ENCODE measurements at places on chromosomes 16 and 17.
A peak's percentile ranks its signal among the peaks of the same experiment; 100 is the strongest.

GRCh38 chr17:17951524-17951923 is 20.7 kb downstream of the TOM1L2 start:
- DNase-seq = no peak

DNA sequence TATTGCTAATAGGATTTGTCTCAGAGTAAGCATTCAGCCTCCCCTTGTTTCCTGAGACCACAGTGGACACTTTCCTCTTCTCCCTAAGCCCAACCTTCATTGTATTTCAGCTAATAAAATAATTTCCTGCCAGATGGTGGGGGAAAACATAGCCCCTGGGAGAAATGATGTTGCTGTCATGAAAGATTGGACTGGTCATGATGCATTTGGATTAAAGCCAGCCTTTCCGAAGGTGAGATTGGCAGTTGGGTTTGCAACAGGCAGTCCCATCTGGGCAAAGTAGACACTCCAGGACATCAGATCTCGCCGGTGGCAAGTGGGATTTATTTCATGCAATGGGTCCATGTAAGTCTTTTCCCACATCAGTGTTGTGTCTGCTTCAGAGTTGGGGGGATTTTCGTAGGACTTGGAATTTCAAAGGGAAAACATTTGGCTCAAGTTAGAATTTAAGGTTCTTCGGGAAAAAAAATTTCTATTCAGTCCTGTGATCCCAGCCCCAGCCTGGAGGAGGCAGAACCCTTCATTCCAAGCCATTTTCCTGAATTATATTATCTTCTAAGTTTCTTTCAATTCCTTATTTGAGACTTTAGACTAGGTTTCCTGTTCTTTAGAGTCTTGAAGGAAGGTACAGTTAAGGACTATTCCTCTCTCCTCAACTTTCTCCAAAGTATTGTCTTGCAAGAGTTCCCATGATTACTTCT is 391.7 kb downstream of the XYLT1 start:
- peak; percentile 8 for DNase-seq

- no peak for DNase-seq
These were observed 40.1 kb downstream of the KCNJ16 start for GRCh38 chr17:70115126-70115525.

- DNase-seq = no peak
These were observed 1334.8 kb downstream of the CDH11 start for GRCh38 chr16:63787014-63787413.

DNA sequence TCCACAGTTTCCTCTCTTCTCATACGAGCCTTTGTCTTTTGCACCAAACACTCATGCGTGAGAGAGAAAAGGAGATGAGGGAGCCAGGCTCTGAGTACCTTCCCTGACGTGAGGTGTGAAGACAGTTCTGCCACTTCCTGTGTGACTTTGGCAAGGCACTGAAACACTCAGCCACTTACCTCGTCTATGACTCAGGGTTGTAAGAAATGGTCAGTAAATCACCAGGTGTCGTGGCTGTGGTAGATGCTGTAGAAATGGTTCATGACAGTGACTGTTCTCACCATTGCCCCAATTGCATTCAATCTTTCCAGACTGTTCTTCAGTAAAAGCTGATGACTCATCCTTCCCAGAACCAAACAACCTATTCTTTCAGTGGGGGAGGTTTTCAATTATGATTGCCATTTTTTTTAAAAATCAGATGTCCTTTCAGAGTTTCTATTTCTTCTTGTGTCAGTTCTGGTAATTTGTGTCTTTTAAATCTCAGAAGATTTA is 49.2 kb upstream of the CBFA2T3 start:
- DNase-seq = no peak

- DNase-seq = no peak
These were observed 355.0 kb downstream of the GRIN2A start for GRCh38 chr16:9827062-9827752.

GRCh38 chr17:67578142-67578457 is 139.6 kb upstream of the NOL11 start:
- no peak for DNase-seq

DNA sequence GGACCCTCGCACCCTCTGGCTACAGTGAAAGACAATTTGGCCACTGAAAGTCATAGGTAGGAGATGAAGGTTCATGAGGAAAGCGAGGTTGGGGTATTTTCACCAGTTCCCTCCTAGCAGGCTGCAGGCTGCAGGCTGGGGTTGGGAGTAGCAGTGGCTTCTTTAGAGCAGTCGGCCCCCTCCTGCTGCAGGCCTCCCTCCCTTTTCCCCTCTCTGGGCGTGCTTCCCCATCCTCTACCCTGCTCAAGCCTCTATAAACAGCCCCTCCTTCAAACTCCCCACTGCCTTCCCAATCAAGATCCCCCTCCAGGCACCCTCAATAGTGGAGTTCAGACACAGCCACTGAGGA is 41.8 kb downstream of the GAS7 start:
- no peak for DNase-seq

GRCh38 chr16:83733301-83733700 is 74.5 kb upstream of the HSBP1 start:
- DNase-seq = peak; percentile 73

DNA sequence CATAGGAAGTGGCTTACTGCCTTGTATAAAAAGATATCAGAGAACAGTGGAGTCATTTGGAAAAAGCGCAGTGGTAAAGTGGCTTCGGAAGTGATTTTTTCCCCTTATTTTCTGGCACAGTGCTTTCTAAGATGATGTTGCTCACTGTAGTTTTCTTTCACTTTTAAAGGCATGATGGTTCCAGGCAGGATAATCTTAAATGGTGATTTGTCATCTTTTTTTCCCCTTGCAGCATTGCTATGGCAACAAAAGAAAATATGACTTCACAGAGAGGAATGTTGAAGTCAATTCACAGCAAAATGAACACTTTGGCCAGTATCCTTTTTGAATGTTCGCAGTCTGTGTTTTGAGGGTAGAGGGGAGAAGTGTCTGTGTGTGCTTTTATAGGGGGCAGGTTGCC is 42.5 kb downstream of the GOSR1 start:
- no peak for DNase-seq

DNA sequence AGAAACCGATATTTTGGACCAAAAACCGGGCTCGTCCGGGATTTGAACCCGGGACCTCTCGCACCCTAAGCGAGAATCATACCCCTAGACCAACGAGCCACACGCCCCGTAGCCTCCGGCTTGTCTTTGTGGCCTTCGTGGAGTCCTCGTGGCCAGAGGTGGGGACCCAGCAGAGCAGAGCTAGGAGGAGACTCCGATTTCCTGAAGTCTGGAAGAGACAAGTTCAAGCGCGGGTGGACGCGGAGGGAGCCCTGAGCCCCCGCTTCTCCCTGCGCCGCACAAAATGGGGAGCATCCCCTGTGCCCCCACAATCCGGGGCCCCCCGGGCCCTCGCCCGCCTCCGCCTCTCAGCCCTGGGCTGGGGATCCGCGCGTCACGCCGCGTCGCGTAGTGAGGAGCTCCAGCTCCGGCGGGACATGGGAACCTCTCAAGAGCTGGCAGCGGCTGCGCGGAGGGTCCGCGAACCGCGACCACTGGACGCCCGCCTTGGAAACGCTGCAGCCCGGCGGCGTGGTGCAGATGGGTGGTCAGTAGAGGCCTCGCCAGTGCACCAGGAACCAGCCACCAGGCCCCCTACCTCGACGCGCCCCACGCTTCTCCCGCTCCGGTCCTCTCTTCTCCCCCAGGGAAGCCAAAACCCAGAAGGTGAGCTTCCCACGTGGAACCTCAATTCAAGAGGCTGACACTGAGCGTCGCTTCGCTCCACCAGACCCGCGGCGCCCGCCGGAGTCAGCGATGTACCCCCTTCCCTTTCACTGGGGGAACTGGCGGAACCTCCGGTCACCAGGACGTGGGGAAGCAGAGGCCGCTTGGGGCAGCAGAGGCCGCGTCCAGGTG is 5.2 kb upstream of the OR1F1 start:
- DNase-seq = no peak

- DNase-seq = peak; percentile 63
These were observed 47.7 kb downstream of the CFDP1 start for GRCh38 chr16:75385507-75386152.

DNA sequence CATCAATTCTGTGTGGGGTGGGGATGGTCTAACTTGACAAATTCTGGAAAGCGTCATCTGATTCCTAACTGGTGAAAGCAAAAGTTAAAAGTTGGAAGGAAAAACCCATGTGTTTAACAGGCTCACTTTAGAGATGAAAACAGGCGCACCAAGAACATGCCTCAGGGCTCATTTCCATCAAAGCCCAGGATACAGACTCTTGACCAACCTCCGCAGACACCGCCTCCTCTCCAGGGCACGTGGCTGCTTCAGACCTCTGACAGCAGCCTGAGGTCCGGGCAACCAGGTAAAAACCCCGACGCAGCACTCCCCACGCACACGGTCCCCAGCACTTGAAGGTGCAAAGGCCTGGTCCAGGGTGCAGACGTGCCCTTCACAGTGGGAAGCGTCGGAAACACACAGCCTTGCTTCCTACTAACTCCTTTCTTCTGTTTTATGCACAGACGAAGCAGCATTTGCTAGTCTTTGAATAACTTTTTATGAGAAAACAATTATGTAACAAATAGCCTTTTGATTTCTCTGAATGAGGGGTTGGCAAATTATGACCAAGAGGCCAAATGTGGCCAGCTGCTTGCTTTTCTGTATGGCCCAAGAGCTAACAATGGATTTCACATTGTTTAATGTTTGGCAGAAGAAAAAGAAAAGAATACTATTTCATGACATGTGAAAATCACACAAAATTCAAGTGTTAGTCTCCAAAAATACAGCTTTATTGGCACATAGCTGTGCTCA is 44.2 kb upstream of the TRAP1 start:
- DNase-seq = no peak

DNA sequence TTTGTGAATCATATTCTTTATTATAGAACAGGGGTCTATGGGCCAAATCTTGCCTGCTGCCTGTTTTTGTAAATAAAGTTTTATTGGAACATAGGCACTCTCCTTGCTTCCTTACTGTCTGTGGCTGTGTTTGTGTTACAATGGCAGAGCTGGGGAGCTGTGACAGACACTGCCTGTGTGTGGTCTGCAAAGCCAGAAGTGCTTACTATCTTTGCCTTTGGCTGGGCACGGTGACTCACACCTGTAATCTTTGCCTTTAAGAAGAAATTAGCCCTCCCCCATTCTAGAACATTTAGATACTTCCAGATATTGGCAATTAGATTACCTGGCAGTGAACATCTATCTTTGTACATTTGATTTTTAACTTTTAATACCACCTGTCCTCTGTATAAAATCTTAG is 308.3 kb downstream of the FOXL1 start:
- DNase-seq = no peak

GRCh38 chr16:69839240-69839688 is 77.1 kb downstream of the WWP2 start:
- peak; percentile 27 for DNase-seq

GRCh38 chr16:89099905-89100304 is 6.3 kb downstream of the ACSF3 start:
- no peak for DNase-seq

GRCh38 chr16:56237451-56237930 is 46.2 kb downstream of the GNAO1 start:
- no peak for DNase-seq

- no peak for DNase-seq
These were observed 8.7 kb downstream of the MMP15 start for GRCh38 chr16:58034128-58034685.

- peak; percentile 66 for DNase-seq
These were observed 491 bp downstream of the SLC25A19 start for GRCh38 chr17:75288770-75289114.

- DNase-seq = no peak
These were observed 214.4 kb upstream of the CHMP6 start for GRCh38 chr17:80777274-80777673.

- no peak for DNase-seq
These were observed 190.7 kb downstream of the AXIN2 start for GRCh38 chr17:65370669-65371131.

GRCh38 chr17:75834928-75835653 is 9.1 kb downstream of the UNC13D start:
- DNase-seq = peak; percentile 48

GRCh38 chr17:51739245-51739886 is 419.1 kb downstream of the CA10 start:
- DNase-seq = peak; percentile 91

- peak; percentile 11 for DNase-seq
These were observed 9.4 kb upstream of the ENGASE start for GRCh38 chr17:79065105-79065670.

GRCh38 chr17:48609759-48610281 is 997 bp downstream of the HOXB7 start:
- no peak for DNase-seq

- no peak for DNase-seq
These were observed 17.4 kb downstream of the CTCF start for GRCh38 chr16:67579686-67580085.

GRCh38 chr17:40750391-40750790 is 4.7 kb downstream of the KRT25 start:
- no peak for DNase-seq

- DNase-seq = no peak
These were observed 4.7 kb downstream of the ZNF750 start for GRCh38 chr17:82835122-82835521.

- no peak for DNase-seq
These were observed 5.8 kb downstream of the RPAIN start for GRCh38 chr17:5425826-5426225.

DNA sequence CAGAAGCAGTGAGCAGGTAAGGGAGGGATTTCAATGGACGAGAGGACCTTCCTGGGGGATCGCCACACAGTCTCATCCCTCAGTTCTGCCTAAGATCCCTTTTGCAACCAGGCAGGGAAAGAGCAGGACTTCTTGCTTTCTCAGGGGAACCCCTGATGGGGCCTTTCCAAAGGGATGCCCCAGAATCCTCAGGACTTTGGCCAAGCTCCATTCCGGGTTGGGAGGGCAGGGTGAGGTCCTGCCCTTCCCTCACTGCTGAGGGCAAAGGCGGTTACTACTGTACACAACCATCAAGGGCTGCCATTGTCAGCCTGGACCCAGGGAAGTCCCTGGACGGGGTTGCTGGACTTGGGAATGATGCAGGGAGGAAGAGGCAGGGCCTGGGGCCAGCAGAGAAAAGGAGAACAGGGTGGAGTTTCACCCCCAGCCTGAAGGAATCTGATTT is 9.7 kb downstream of the PRR29 start:
- no peak for DNase-seq

DNA sequence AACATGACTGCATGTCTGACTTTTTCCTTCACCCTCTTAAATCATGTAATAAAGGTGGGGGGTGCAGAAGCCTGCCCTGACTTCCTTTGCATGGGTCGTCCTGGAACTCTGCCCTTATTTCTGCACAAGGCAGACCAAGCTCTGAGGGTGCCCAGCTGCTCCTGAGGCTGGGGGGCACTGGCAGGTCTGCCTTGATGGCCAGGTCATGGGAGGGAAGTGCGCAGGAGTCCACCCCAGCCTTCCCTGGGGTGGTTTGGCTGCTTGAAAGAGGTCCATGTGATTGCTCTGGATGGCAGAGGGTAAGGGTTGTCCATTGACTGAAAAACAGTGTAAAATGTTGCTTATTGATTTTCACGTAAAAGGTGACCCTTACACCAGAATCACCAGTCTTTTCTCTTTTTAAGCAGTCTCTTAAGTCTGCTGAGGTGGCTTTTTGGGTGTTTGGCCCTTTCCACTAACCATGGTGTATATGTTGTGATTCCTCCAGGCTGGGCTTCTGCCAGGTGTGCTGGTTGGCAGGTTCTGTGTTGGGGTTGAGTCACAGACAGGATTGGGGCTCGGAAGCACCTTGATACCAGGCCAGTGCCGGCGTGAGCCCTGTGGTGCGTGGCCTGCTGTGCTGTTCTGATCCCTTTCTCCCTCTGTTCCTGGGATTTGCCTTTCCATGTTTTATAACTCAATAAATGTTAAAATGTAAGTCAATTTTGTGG is 19.4 kb downstream of the DHX38 start:
- no peak for DNase-seq

GRCh38 chr17:32461853-32462617 is 17.7 kb downstream of the PSMD11 start:
- peak; percentile 52 for DNase-seq

- peak; percentile 16 for DNase-seq
These were observed at the start of gene RNF112 for GRCh38 chr17:19410875-19411620. RNF112 (plus strand) TSS chr17:19411232; CDS start chr17:19411409, 177 bp downstream.

Data from NCI-H1092 treated with DMSO at 0.1 percent for 48 hours (cell line).